Left hindlimb (tissue), 1 donor: ENCODE measurements at places on chromosomes 3 and 15.

DNA sequence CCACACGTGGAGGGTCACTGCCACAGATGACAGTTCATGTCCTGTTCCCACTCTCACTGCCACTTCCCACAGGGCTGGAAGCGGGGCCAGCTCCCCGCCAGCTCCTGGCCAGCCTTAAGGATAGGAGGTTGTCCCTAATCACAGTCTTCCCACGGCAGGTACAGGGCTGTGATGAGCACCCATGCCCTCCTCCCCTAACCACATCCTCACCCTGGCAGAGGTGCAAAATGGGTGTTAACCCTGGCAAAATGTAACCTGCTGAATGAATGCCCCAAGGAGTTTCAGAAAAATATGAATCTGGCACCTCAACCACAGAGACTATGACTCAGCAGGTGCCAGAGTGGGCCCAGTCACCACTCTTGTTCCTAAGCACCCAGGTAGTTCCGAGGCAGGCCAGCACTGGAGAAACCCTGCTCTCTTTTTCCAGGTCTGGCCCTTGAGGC is 185.1 kb upstream of the TPM1 start:
- DNase-seq: no peak

- DNase-seq: no peak
These were observed 947.1 kb downstream of the FHIT start for GRCh38 chr3:60304112-60304511.

GRCh38 chr15:83928878-83929418 is 275.0 kb downstream of the ADAMTSL3 start:
- DNase-seq: no peak

DNA sequence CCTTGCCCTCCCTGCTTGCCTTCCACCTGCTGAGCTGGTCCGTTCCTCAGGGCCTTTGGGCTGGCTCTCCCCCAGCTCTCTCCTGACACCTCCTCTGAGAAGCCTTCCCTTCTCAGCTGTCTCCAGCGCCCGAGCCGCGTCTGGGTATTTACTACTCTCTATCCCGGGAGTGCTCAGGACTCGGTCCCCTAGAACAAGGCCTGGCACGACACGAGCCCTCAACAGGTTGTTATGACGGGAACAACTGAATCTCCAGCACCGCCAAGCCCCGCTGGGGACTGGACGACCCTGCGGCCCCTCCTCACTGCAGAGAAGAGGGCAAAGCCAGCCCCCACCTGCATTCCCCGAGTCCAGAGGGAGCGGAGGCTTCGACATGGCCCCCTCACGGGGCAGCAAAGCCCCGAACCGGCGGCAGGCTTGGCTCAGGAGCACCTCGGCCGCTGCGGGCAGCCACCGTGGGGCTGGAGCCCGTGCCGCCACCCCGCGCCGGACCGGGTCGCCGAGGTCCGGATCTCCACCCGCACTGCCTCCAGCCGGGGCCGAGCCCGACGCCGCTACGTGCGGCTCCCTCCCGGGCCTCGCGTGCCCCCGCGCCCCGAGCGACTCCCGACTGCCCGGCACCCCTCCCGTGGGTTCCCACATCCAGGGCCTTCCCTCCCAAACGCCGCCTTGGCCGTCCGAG is 792 bp downstream of the TPRA1 start:
- DNase-seq: peak; percentile 55

- DNase-seq: no peak
These were observed 599.2 kb upstream of the ROBO1 start for GRCh38 chr3:80366808-80367548.

GRCh38 chr3:128188326-128188725 is 35.0 kb downstream of the EEFSEC start:
- no peak for DNase-seq

- DNase-seq: no peak
These were observed 125.5 kb upstream of the TRIM42 start for GRCh38 chr3:140552403-140552802.

DNA sequence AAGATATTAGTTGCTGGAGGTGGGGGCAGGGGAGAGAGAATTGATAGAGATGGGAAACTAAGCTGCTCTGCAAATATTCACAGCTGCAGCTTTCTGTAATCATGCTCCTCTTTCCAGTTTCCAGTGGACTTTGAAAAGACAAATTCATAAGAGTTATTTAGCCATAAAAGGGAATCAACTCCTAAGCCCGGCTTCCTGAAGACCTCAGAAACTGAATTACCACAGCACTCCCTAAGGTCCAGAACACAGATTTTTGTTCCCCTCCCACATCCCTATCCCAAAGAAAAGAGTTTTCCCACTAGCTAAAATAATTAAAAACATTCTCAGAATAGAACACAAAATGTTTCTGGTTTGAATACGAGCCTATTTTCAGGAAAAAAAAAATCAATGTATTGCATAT is 871.8 kb upstream of the NR2F2 start:
- DNase-seq: no peak

GRCh38 chr3:193732391-193732790 is 139.4 kb downstream of the OPA1 start:
- DNase-seq: no peak

DNA sequence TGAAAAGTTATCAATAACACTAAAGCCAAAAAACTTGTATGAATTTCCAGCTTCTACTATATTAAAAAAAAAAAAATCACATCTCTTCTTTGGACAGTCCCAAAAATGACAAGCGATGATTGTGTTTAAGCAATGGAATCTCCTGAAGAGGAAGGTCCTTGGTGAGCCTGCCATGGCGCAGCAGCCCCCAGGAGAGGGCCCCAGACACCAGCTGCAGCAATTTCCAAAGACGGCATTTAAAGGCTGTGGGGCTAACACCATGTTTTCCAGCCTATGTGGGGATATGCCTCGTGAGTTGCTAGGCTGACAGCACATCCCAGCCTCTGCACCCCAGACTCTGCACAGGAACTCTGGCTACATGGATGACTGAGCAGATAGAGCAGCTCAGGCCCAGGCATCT is 14.7 kb downstream of the SKIC8 start:
- no peak for DNase-seq

DNA sequence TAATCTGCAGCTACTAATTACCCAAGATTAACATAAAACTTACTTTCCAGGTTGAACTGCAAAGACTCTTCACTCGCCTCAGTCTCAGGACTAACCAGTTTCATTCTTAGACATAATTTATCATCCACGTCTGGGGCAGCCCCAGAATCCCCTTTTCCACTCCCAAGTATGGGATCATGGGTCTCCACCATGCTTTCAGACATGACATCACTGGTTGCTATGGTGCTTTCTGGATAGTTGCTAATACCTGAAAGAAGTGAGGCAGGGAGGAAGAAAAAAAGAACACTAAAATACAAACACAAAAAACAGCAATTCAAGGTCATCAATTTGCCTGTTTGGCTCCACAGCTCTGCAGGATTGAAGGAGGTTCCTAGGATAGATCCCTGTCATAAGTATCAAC is 46.6 kb downstream of the TP53BP1 start:
- no peak for DNase-seq

- no peak for DNase-seq
These were observed 28.8 kb downstream of the APBA2 start for GRCh38 chr15:28914483-28915023.

DNA sequence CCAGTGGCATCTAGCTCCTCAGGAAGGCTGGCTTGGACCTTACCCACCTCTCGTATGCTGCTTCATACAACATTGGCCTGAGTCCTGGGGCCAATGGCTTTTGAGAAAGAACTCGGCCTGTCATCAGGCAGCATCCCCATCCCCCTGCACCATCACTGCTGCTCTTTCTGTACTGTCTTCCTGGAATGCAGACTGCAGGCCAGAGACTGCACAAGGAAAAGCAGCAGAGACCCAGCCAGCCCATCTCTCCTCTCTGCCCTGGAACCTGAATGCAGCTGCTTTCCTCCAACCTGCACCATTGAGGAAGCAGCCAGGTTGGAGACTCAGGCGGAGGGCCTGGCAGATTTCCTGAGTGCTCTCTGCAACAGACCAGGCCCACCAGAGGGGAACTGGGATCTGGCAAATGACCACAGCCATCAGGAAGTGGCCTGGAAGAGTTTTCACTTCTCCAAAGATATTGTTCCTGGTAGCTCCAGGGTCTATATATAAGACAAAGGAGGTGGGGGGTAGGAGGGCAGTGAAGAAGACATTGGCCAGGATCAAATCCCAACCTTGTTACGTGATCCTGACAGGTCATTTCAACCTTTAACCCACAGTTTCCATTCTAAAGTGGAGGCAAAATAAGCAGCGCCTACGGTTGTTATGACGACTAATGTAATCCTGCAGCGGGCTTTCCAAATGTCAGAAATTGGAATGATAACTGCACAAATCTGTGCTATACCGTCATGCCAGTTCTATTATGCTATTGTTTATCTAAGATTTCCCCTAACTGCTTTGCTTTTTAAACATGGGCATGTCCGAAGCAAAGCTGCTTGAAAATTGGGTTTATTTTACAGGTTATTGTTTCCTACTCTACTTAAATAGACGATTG is 24.4 kb upstream of the RAB7A start:
- no peak for DNase-seq

DNA sequence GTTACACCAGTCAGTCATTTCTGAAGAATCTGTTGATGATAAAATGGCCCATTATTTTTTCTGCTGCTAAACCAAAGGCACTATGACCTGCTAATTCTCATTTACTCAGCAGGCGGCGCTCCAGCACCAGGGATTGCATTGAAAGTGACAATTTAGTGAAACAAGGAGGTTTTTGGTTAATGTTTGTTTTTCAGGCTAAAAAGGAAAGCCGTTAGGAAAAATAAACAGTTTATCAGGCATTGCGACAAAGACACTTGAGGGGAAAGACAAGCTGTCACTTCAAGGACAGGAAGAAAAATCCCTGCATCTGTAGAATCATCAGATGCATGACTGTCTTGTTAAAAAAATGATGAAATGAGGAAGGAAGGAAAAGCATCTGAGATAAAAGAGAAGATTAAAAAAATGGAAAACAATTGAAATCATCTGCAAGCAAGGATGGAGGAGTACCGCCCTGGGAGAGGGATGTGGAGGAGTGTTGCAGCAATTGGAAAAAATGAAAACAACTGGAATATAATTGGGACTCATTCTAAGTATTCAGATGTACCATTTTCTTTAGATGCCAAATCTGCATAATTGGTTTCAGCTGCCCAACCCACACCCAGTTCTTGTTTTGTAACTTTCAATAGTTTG is 54.0 kb downstream of the NR1D2 start:
- peak; percentile 70 for DNase-seq

GRCh38 chr3:44241706-44242105 is at the start of gene TOPAZ1:
TSS of gene TOPAZ1 (plus strand) at chr3:44241886. CDS start at chr3:44242054, 168 bp downstream.
- DNase-seq: no peak

DNA sequence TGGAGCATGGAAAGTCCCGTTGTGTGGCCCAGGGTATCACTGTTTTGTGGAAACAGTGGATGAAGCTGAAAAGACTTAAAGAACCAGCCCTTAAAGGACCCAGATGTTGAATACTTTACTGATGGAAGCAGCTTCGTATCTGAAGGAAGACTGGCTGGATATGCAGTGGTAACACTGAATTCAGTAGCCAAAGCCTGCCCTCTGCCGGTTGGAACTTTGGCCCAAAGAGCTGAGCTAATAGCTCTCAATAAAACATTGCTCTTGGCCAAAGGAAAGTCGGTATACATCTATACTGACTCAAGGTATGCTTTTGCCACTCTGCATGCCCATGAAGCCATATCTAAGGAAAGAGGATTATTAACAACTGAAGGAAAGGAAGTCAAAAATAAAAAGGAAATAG is 885.4 kb downstream of the PDCD6IP start:
- no peak for DNase-seq

- no peak for DNase-seq
These were observed 153.8 kb downstream of the SPATA16 start for GRCh38 chr3:172987273-172987672.

DNA sequence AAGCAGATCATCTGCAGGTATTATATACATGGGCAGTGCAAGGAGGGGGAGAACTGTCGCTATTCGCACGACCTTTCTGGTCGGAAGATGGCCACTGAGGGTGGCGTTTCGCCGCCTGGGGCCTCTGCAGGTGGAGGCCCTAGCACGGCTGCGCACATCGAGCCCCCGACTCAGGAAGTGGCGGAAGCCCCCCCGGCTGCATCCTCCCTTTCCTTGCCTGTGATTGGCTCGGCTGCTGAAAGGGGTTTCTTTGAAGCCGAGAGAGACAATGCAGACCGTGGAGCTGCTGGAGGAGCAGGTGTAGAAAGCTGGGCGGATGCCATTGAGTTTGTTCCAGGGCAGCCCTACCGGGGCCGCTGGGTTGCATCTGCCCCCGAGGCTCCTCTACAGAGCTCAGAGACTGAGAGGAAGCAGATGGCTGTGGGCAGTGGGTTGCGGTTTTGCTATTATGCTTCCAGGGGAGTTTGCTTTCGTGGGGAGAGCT is 639 bp downstream of the MKRN3 start:
- no peak for DNase-seq

- peak; percentile 11 for DNase-seq
These were observed 145.3 kb downstream of the XXYLT1 start for GRCh38 chr3:195125646-195126045.

- DNase-seq: no peak
These were observed 246.5 kb downstream of the PTPRG start for GRCh38 chr3:61807865-61808276.

DNA sequence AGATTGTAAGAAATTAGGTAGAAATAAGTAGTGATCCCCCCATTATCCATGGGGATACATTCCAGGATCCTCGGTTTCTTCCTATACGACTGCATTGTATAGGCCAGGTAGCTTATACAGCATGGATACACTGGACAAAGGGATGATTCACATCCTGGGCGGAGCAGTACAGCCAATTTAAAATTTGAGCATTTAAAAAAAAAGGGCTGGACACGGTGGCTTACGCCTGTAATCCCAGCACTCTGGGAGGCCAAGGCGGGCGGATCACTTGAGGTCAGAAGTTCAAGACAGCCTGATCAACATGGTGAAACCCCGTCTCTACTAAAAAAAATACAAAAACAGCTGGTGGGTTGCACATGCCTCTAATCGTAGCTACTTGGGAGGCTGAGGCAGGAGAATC is 976 bp upstream of the ARGFX start:
- DNase-seq: no peak

GRCh38 chr3:31064021-31064420 is 169.6 kb upstream of the GADL1 start:
- DNase-seq: no peak

GRCh38 chr15:76058714-76059319 is 968 bp upstream of the TMEM266 start:
- peak; percentile 35 for DNase-seq

DNA sequence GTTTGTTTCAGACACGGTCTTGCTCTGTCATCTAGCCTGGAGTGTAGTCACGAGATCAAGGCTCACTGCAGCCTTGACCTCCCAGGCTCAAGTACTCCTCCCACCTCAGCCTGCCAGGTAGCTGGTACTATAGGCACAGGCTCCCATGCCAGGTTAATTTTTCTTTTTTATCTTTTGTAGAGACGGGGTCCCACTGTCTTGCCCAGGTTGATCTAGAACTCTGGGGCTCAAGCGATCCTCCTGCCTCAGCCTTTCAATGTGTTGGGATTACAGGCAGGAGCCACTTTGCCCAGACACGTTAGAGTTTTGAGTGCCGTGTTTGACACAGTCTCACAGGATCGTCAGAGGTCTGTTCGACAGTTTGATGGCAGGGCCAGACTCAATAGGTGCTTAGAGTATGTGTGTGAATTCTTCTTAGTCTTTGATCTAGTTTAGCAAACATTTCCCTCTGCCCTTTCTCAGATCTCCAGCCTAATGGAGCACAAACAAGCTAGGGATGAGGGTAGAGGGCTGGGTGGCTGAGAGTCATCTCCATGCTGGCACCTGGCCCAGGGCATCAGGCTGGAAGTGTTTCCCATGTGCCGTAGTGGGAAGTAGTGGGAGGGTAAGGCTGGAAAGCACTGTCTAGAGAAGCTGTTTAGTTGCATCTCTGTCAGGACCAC is 66.1 kb upstream of the DLG1 start:
- no peak for DNase-seq

GRCh38 chr3:9301798-9302197 is 52.4 kb upstream of the SRGAP3 start:
- no peak for DNase-seq
